ENCODE measurements at places on chromosomes 1 and 21.

DNA sequence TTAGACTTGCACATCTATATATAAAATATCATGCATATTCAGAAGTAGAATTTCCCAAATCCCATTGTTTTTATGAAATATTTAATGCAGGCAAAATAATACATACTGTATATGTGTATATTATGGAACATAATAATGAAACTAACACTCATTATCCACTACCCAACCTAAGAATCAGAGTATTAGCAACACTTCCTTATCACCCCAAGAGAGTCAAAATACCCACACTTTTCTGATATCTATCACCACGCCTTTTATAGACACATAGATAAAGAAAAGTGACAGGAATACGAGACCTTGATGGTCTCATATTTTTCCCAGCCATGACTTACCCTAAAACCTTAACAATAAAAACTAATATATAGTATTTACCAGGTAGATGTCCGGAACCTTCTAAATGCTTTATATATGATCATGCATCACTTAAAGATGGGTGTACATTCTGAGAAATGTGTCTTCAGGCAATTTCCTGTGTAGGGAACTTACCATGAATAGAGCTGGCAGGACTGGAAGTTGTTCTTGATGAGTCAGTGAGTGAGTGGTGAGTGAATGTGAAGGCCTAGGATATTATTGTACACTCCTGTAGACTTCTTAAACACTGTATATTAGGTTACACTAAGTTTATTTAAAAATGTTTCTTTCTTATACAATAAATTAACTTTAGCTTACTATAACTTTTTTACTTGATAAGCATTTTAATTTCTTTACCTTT lies 45.5 kb downstream of the TNFSF4 start:
- no peak for DNase-seq

DNA sequence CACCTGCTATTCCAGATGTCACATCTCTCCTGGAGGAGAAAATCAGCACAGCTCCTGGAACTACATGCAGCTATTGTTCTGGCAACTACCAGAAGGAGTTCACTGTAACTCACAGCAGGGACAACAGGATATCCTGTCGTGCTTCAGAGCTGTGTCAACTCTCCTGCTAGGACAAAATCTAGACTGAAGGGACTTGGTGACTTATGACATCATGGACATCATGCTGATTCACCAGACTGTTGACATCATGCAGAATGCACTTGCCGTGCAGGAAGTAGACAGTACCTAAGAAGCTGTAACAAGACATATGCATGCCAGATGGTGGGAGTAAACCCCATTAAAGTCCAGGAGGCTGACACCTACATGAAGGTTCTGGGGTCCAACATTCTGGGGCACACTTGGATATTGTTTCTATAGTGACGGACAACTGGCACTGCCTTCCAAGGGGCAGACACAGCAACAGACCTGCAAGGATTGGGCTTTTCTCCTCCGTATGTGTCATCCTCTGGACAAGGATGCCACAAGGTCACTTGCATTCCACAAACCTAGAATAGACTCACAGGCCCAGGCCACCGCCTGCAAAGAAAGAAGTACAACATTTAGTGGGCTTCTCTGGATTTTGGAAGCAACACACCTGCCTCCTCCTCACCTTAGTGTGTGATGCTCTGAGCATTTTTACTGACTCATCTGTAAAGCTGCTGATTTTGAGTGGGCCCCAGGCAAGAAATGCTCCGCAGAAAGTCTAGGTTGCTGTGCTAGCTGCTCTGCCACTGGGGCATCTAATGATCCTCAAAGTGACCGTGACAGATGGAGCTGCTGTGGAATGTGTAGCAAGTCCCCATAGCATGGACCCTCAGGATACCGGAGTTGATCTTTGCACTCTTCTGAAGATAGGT lies 249.2 kb downstream of the MATN1 start:
- DNase-seq, result no peak

- no peak for DNase-seq
Measured at GRCh38 chr1:61213245-61214011, 131.1 kb downstream of the NFIA start.

- DNase-seq, result peak; percentile 30
Measured at GRCh38 chr1:7975212-7975865, 13.8 kb downstream of the PARK7 start.

GRCh38 chr1:154837672-154838171 lies 32.4 kb downstream of the KCNN3 start:
- no peak for DNase-seq

- no peak for DNase-seq
Measured at GRCh38 chr21:37117204-37117603, 44.1 kb downstream of the TTC3 start.

GRCh38 chr1:69871412-69871811 lies 303.7 kb downstream of the LRRC7 start:
- no peak for DNase-seq

DNA sequence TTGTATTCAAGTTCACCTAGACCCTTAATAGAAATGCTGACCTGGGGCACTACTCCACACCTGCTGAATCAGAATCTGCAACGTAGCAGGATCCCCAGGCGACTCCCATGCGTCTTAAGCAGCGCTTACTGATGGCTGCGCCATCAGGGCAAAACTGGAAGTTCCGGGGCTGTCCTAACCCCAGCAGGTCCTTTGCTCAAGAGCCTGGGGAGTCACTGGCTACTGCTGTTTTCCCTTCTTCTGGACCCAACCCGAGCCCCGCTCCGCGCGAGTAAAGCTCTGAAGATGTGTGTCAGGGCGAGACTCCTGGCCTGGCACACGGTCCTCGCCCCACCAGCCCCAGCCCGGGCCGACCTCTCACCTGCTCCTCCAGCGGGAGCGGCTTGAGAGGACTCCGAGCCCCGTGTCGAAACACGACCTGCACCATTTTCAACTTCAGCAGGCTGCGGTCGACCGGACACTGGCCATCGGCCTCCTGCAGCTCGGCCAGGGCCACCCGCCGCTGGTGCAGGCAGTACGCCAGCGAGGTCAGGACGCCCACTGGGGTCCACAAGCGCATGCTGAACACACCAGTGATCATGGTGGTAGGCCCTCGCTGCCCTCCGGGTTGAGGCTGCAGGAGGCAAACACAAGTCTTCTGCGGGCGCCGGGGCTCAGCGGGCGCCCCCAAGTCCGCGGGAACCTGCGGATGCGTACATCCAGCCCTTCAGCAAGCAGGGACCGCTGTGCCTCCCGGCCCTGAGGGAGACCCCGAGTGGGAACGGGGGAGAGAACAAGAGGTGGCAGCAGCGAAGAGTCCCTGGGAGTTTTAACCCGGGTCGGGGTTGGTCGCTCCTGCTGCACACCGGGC lies 630 bp downstream of the ACP6 start:
- DNase-seq, result peak; percentile 50

GRCh38 chr1:183467687-183468086 lies 4.6 kb upstream of the SMG7 start:
- DNase-seq, result no peak

GRCh38 chr1:109170035-109170764 lies 43.5 kb upstream of the SARS1 start:
- DNase-seq, result no peak

- DNase-seq, result no peak
Measured at GRCh38 chr1:217660353-217661062, 29.4 kb downstream of the SPATA17 start.

GRCh38 chr1:228841632-228842031 lies 106.4 kb downstream of the RHOU start:
- DNase-seq, result no peak

DNA sequence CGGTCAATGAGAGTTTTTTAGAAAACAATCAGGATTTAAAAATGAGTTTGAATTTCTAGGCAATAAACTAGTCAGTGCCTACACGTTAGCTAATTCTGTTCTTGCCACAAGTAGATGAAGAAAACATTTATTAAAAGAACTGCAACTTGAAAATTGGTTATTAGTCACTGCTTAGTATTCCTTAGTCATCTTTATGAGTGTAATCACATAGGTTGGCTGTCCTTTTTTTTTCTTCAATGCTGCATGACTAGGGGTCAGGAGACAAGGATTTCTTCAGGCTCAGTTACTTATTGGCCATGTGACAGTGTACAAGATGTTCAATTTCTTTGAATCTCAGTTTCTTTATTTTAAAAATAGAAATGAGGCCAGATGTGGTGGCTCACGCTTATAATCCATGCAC lies 17.1 kb downstream of the SOAT1 start:
- no peak for DNase-seq

GRCh38 chr1:22817462-22817861 lies 106.8 kb downstream of the EPHB2 start:
- DNase-seq, result no peak

DNA sequence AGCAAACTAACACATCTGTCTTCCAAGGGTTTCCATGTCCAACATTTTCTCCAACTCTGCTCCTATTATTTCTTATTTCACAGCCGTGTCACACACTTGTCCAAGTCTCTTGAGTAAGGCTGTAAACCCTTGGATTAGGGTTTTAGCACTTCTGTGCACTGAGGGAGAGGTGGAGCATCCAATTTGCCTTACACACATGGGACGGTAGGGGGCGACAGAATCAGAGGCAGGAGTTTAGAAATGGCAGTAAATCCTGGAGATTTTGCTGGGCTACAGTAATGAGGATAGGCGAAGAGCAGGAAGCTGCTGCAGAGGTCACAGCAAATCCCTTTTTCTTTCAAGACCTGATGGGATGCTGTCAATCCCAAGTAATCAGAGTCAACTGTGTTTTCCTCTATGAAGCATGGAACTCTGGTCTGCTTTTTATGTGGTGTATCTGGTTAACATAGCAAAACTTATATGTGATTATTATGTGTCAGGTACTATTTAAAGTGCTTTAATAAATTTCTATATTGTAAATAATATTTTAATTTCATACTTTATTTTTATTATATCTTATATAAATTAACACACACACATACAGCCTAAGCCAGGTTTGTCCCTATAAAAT lies 15.4 kb upstream of the LCE5A start:
- DNase-seq, result peak; percentile 31

DNA sequence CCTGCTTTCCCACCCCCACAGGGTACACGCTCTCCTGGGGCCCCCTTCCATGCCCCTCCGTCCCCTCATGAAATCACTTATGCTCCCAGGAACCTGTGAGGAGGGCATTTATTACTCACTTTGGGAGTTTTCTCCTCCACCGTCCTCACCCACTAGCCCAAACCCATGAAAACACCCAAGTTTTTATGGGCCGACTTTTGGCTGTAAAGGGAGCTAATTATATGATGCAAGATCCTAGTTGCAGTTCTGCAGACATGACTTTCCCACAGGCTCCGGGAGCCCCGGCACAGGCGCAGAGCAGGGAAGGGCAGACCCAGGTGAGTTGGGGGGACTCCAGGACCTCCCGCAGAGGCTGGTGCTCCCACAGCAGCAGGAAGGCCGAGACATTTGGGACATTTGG lies 29.7 kb downstream of the EPHA2 start:
- DNase-seq, result no peak

DNA sequence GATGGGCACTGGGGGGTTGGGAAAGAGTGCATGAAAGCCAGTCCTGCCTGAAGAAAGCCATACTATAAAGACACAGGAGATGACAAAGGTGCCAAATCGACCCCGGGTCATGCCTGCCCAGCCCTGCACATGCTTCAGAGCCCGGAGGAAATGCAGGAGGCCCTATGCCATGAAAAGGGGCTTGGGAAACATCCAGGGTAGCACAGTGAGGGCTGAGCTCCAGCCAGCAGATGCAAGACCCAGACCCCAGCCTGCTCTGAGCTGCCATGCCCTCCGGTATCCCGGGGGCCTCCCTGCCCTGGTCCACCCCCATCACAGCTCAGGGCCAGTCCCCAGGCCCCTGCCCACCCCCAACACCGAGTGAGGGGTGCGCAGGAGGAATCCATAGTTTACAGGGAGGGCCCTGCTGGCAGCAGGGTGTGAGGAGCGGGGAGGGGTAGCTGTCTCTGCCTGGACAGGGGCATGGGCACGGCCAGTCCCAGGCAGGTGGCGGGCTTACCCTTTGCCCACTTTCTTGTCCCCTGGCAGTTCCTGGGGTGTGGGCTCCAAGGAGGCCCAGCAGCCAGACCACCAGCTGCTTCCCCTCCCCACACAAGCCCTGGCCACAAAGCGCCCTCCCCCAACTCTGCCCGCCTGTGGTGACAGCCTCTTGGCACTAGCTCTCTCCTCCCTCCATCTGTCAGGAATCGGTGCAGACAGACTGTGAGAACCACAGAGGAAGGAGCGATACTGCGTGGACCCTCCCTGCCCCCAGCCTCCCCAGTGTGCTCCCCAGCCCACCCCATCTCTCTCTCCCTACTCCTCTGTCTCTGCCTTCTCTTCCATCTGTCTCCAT lies 16.8 kb downstream of the LRP8 start:
- DNase-seq, result no peak

- no peak for DNase-seq
Measured at GRCh38 chr1:2926447-2927055, 94.7 kb upstream of the ACTRT2 start.

GRCh38 chr1:196593955-196594354 lies 14.3 kb downstream of the KCNT2 start:
- no peak for DNase-seq

DNA sequence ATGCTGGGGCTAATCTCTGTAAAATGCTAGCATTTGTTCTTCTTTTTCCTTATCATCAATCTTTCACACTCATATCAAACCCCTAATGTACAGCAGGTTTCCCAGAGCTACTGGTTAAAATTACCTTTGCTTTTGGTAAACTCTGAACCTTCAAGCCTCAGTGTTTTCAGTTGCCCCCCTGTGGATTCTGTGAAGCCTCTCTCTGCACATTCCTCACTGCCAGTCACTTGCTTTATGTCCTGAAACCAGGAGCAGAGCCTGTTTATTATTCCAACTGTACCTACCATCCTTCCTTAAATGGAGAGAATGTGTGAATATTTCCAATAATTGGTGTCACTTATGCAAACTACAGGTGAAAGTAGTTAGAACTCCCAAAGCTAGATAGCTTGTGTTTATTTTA lies 134.2 kb downstream of the NEK7 start:
- DNase-seq, result no peak

GRCh38 chr1:97143236-97143882 lies 421.8 kb downstream of the PTBP2 start:
- DNase-seq, result no peak

- no peak for DNase-seq
Measured at GRCh38 chr1:113542221-113542701, 151.9 kb downstream of the MAGI3 start.

GRCh38 chr1:78980511-78980910 lies 26.0 kb downstream of the ADGRL4 start:
- no peak for DNase-seq

DNA sequence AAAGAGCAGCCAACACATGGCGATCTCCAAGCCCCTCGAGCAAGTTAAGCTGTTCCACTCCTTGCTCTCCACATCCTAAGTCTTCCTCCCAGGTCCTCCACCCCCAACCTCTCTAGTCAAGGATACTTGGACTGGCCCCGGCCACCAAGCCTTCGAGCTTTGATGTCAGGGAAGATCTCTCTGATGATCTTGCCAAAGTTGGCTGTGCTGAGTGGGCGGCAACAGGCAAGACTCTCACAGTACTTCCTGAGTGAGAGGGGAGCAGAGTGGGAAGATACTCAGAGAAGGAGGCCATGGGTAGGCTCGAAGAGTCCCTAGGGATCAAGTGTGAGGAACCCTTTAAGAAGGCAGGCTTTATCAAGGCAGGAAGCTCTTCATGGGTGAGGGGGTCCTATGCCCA lies 2.8 kb downstream of the RFX5 start:
- no peak for DNase-seq

- DNase-seq, result no peak
Measured at GRCh38 chr1:79362470-79362869, 355.9 kb upstream of the ADGRL4 start.

GRCh38 chr1:52059888-52060287 lies 3.8 kb downstream of the BTF3L4 start:
- no peak for DNase-seq

All from stimulated activated CD4-positive, alpha-beta T cell treated with anti-CD3 and anti-CD28 coated beads, Interleukin-2, amount 100 ng/mL, for 24 hours (primary cell).